Nephron progenitor cell (in vitro differentiated cells): ENCODE measurements at places on chromosomes 12 and 14.

DNA sequence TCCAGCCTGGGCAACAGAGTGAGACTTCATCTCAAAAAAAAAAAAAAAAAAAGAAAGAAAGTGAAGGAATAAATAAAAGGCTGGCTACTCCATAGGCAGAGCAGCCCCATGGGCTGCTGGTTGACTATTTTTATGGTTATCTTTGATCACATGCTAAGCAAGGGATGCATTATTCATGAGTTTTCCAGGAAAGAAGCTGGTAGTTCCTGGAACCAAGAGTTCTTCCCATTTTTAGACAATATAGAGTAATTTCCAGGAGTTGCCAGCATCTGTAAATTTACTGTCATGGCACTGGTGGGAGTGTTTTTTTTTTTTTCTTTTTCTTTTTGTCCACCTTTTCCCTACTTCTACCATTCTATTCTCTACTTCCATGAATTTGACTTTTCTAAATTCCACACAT lies 24.2 kb downstream of the FGD4 start:
- DNase-seq = no peak

DNA sequence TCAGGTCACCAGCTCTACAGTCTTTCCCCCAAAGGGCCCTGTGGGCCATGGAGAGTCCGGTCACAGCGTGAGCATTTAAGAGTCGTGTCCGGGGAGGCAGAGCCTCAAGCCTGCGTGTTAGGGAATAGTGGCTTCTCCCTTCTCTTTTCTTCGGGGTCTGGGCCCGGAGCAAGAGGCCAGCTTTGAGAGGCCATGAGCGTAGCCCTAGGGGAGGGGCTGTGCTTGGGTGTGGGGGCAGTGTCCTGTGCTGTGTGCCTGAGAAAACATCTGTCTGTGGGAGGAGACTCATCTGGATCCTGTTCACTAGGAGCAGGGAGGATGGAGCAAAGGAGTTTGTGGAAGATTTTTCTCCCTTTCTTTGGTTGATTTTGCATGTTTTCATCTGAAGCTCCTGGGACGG lies 5.3 kb downstream of the LRP1-AS start:
- no peak for DNase-seq

- DNase-seq = no peak
These were observed 112.1 kb downstream of the PHETA1 start for GRCh38 chr12:111256629-111257434.

- DNase-seq = peak; percentile 53
These were observed 110.6 kb upstream of the TMEM132D start for GRCh38 chr12:130014485-130014807.

DNA sequence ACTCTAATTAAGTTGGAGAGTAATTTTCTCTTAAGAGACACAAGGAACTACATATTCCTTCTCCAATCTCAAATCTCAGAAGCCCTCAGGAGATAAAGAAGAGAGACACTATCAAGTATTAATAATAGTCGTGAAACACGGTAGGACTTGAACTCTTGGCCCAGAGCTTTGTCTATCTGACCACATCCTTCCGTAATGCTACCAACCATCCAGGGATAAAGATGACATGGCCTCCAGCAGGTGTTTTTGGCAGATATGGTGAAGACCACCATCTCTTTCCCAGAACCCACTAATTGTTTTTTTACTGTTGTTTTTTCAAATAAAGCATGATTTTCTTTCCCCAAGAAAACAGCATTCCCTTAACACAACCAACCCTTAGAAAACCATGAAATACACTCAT lies 3.4 kb downstream of the ZNF384 start:
- no peak for DNase-seq

DNA sequence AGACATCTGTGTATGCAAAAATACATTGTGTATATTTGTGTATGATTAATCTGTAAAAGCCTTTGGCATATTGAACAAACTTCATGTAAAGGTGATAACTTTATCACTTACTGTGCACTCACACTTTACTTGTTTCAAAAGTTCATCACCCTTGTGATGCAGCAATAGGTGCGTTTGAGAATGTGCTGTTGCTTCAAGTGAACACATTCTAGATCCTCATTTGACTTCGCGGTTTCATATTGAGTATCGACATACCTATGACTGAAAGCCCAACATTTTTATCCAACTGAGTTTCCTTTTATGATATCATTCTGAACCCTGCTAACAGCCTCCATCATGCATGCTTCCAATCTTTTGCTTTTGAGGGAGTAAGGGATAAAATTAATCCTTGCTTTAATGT lies 1086.9 kb downstream of the TMEM121 start:
- no peak for DNase-seq

DNA sequence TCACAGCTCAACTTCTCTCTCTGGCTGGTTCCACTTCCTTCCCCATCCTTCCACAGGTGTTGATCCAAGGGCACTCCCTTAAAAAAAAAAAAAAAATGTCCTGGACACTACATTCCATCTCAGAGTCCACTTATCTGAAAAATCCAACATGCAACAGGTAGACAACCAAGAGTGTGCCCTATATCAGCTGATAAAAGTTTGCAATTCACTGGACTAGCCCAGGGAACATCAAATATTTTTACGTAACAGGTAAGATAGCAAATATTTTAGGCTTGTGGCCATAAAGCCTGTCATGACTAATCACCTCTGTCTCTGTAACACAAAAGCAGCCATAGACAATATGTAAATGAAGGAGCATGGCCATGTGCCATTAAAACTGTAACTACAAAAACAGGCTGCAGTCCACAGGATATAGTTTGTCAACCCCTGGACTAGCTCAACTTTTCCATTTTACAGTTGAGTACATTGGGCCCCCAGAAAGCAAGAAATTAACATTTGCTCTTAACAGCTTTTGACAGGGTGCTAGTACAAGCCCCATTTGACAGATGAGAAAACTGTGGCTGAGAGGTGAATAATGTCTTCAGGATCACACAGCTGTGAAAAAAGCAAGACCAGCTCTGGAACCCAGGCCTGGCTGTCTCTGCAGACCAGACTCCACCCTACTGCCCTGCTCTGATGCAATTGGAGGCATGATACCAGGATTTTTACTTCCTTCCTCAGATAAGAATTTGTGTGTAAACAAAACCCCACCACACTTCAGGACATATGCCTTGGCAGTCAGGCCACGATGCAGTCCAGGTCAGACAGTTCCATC lies 68.9 kb downstream of the CMKLR1 start:
- DNase-seq = no peak

- DNase-seq = no peak
These were observed 61.9 kb downstream of the KICS2 start for GRCh38 chr12:64160021-64160710.

GRCh38 chr14:66629499-66629898 lies 121.6 kb downstream of the GPHN start:
- DNase-seq = no peak

GRCh38 chr12:106724116-106724515 lies 50.4 kb upstream of the RIC8B start:
- DNase-seq = no peak

DNA sequence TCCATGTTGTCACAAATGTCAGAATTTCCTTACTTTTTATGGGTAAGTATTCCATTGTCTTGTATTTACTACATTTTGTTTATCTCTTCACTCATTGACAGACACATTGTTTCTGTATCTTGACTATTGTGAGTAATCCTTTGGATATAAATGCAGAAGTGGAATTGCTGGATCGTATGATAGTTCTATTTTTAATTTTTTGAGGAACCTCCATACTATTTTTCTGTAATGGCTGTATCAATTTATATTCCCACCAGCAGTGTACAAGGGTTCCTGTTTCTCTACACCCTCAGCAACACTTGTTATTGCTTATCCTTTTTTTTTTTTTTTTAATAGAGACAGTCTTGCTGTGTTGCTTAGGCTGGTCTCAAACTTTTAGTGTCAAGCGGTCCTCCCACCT lies 3.5 kb upstream of the KICS2 start:
- no peak for DNase-seq

DNA sequence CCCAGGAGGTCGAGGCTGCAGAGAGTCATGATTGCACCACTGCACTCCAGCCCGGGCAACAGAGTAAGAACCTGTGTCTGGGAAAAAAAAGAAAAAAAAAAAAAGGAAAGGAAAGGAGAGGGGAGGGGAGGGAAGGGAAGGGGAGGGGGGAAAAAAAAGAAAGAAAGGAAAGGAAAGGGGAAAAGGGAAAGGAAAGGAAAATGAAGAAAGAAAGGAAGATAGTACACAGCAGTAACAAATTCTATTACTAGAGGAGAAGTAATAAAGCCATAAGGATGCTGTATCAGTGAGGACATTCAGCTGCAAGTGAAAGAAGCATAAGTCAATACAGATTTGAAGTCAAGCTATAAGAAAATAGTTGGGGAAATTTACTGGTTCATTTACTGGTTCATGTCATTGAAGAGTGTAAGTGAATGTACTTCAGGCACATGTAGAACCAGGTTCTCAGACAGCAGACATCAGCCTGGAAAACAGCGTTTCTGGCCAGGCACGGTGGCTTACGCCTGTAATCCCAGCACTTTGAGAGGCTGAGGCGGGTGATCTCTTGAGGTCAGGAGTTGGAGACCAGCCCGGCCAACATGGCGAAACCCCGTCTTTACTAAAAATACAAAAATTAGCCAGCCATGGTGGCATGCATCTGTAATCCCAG lies 37.4 kb downstream of the NDUFA12 start:
- no peak for DNase-seq

- DNase-seq = peak; percentile 67
These were observed 10.4 kb upstream of the DCD start for GRCh38 chr12:54658306-54659264.

DNA sequence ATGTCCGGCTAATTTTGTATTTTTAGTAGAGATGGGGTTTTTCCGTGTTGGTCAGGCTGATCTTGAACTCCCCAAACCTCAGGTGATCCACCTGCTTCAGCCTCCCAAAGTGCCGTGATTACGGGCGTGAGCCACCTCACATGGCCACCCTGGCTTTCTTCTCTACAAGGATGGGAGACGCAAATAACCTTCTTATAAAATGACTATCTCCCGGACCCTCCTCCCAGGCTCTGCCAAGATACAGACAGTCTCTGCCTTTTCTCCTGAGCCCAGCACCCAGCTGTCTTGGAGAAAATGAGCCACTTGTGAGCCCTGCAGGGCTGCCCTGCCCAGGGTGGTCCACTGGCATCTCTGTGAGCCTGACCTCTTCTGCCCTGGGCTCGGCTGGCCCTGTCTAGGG lies 34.7 kb upstream of the RBM19 start:
- DNase-seq = no peak

GRCh38 chr14:75591987-75592575 lies 13.7 kb downstream of the FLVCR2 start:
- DNase-seq = no peak

GRCh38 chr14:91163316-91163715 lies 49.4 kb downstream of the DGLUCY start:
- no peak for DNase-seq

DNA sequence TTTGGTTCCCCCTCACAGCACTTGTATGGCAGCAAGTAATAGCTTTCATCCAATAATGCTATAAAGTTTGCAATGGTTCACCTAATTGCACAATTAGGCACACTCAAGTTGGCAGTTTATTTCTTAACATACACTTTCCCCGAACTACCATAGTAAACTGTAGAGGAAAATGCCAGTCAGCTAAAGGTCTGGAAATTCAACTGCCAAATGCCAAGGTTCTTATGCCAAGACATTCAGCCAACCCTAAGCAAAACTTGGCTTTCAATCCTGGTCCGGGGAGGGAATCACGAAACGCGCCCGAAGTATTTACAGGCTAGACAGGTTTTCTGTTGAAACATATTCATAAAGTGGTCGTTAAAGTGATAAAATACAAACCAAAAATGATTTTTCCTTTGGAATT lies 1512.4 kb upstream of the FLRT2 start:
- no peak for DNase-seq

- peak; percentile 64 for DNase-seq
These were observed 572 bp downstream of the RAN start for GRCh38 chr12:130872179-130873096.

- no peak for DNase-seq
These were observed 976.4 kb upstream of the SEL1L start for GRCh38 chr14:82510007-82510406.

- DNase-seq = no peak
These were observed 13.9 kb upstream of the TCP11L2 start for GRCh38 chr12:106288494-106289195.

DNA sequence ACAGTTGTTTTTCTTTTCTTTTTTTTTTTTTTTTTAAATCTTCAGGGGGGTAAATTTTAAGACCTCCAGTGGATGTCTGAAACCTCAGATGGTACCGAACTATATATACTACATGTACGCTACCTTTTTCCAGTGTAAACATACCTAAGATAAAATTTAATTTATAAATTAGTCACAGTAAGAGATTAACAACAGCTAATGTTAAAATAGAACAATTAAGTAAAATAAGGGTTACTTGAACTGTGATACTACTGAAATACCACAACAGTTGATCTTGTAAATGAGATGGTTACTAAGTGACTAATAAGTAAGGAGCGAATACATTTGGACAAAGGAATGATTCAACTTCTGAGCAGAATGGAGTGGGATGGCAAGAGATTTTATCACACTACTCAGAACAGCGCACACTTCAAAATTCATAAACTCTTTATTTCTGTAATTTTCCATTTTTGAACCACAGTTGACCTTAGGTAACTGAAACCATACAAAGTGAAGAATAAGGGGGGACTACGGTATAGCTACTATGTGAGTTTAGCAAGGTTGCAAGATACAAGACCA lies 80.5 kb upstream of the PCED1B start:
- no peak for DNase-seq

- no peak for DNase-seq
These were observed 11.6 kb downstream of the LRRK2 start for GRCh38 chr12:40236357-40236850.

DNA sequence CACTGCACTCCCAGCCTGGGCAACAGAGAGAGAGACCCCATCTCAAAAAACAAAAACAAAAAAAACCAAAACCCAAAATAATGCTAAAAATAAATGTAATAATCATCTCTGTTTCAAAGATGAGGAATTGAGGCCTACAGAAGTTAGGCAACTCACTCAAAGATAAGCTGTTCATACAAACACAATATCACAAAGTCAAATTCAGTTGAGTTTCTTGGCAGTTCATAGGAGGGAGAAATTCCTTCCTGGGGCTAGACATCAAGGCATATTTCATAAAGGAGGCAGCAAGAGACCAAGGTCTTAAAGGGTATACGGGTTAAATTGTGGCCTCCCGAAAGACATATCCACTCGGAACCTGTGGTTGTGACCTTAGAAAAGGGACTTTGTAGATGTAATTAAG lies 8.7 kb upstream of the TBPL2 start:
- DNase-seq = no peak

DNA sequence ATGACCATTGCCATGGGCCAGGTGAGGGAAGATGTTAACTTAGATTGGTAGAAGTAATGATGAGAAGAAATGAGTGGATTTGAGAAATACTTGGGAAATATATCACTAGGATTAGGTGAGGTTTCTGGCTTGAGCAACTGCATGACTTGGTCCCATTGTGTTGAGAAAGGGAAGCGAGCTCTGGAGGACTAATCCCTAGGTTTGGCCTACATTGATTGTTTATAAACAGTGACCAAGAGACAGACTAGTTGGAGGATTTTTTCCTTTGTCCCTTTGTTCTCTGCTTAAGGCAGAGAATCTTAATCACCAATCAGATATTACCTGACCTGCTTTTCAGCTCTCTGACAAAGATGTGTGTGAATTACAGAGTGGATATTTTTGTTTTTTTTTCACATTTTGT lies 100.5 kb downstream of the AEBP2 start:
- DNase-seq = no peak

GRCh38 chr14:100339766-100340422 lies 16.8 kb downstream of the SLC25A47 start:
- no peak for DNase-seq

GRCh38 chr12:44873898-44874297 lies 2.2 kb downstream of the NELL2 start:
- no peak for DNase-seq

- DNase-seq = no peak
These were observed 7.5 kb downstream of the PRICKLE1 start for GRCh38 chr12:42582050-42582449.
